ENCODE measurements at places on chromosomes 12 and 14.

DNA sequence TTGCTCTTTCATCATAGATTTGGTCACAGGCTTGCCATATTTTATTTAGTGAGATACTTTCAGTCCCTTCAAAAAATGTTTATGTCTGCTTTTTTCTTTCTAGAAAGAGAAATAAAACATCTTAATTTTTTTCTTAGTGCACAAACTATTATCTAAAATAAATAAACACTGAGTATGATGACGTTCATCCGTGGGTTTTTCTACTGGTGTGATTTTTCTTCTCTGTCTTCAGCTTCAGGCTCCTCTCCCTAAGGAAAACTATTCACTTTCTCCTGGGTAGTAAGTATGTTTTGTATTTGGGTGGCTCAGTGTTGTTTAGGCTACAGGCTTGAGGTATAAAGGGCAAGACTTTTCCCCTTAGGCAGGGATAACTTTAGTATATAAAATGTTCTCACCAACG lies 154.7 kb downstream of the DACT1 start:
- DNase-seq: no peak

GRCh38 chr12:123119808-123120207 lies 31.1 kb downstream of the PITPNM2 start:
- DNase-seq: no peak

DNA sequence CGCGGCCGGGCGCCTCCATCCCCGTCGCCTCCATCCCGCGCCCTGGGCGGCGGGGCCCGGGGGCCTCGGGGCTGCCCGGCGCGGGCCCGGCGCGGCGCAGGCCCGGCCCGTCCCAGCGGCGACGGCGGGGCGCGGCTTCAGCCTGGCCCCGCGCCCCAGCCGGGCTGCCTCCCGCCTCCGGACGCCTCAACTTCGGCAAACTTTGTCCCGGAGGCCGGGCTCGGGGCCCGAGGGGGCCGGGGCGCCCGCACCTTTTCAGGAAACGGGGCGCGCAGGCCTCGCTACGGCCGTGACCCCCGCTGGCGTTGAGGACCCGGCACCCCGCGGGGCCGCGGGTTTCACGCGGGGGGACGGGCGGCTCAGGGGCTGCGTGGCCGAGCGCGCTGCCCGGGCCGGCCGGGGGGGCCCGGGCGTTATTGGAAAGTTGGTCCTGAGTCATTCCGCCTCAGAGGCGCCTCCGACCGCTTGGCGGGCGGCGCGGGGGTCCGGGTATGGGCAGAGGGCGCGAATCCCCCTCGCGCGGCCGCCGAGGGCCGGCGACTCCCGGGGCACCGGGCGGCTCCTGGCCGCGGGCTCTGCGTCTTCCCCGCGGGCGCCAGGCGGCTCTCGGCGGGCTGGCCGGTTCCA lies 575 bp downstream of the TRAF3 start:
- no peak for DNase-seq

DNA sequence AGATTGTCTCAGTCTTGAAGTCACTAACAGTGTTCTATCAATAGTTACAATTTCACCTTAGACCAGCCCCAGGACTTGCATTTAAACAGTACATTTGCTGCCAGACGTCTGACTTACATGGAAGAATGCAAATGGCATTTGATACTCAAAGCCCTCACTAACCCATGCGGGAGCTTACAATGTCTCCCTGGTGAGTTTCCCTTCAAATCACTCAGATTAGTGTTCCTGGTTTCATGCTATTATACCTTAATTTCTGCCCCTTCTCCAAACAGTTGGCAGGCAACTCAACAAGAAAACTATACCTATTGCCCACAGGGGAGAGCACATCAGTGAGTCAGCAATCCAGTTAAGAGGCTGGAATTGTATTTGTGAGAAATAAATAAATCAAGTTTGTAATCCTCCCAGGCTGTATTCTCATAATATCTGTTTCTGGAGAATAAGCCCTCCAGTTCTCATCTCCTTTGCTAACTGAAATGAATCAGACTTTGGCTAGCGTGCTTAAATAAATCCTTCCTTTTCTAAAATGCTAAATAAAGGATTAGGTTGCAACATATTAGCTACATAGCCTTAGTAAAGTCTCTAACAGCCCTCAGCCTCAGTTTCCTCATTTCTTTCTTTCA lies 23.7 kb downstream of the GSTZ1 start:
- no peak for DNase-seq

DNA sequence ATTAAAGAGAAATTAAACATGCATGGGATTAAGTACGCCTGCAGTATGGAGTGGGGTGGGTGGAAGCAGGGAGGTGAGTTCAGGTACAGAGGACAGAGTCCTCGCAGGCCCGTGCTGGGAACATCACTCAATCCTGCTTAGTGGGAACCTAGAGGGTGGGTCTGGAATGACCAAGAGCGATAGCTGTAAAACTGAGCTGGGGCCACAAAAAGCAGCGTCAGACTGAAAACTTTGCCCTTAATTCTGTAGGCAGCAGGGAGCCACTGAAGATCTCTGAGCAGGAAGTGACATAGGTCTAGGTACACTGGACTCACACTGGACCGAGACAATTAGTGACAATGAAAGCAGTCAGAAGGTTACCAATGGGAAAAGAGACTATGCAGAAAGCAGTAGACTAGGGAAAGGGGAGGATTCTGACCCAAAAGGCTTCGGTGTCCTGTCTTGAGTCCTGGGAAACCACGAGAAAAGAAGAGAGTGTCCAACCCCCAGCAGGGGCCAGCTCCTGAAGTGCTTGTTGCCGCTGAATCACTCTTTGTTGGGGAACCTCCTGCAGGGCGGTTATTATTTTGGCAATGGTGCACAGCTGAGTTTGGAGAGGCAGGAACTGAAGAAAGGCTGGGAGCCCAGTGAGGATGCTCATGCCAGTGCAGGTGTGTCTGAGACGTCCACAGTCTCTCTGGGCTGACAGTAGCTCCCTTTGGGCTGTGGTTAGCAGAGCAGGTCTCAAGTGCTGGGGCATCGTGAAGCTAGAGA lies 97.4 kb downstream of the PLXNC1 start:
- DNase-seq: no peak

Data from heart left ventricle (tissue), 16 donors.